A172 (cell line): ENCODE measurements at places on chromosomes 6 and 20. TPM values are rescaled to one million over a fixed set of nuclear protein-coding genes. Genes with fewer than 3 reads are reported as not detected.
A peak's percentile ranks its signal among the peaks of the same experiment; 100 is the strongest.

DNA sequence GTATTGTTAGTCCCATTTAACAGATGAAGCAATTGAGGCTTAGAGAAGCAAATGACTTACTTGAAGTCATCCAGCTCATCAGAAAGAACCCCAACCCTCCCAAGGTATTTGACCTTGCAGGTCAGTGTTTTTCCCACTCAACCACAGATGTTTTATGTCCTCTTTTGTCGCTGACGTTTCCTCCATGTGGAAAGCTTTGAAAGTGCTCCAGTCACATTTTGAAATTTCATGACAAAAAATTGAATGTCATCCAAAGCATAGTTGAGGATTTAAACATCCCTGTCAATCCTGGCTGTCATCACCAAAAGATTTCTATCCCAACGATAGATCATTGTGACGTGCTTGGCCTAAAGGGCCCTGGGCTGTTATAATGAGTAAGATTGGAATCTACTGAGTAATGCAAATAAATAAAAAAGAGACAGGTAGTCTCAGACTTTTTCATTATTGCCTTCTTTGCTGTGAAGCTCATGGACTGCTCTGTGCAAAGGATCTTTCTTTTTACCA, 102.7 kb downstream of the TSHZ2 start:
- DNase-seq, result peak; percentile 88

Gene TFAP2A
- 5.2 TPM in 2 replicates for total RNA-seq

- no peak for DNase-seq
These were observed 10.6 kb downstream of the PRR18 start for GRCh38 chr6:166297606-166298005.

DNA sequence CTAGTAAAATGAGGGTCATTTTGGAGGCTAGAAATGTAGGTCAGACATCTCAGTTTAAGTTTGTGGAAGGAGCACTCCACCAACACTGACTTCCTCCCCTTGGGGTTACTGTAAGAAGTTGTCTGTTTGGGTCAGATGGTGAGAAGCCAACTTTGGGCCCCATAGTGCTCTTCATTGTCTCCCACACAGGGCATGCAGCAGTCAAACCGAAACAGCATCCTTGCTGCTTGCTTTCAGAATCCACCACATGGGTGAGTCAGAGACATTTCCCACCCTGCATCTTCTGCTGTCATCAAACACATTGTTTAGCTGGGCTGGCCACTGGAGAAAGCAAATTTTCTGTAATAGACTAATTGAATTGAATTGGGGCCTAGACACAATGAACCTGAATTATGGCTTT, 16.8 kb downstream of the IL17F start:
- no peak for DNase-seq

- no peak for DNase-seq
These were observed 70.7 kb upstream of the SMIM29 start for GRCh38 chr6:34319471-34319885.

GRCh38 chr20:52275181-52275691, 83.7 kb upstream of the ZFP64 start:
- DNase-seq, result no peak

- no peak for DNase-seq
These were observed 61.6 kb upstream of the EDN1 start for GRCh38 chr6:12228447-12229146.

DNA sequence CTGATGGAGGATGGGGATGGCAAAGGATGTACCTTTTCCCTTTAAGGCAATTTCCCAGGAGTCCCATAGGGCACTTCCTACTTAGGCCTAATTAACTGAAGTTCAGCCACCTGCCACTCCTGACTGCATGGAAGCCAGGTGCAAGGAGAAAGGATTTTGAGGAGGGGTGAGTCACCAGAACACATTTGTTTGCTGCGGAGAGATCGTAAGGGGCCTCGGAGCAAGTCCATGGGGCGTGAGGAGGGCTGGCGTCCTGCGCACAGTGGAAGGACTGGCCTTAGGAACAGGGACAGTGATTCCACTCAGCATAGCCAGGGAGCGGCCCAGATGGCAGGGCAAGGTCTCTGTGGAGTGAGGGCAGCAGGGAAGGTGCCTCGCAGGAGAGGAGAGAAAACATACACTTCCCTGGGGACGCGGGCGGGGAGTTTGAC, 11.8 kb upstream of the MAP1LC3A start:
- DNase-seq, result no peak
